ENCODE measurements at places on chromosomes 13 and 19.

- DNase-seq, result no peak
Observed at GRCh38 chr13:42255886-42256285, 16.1 kb upstream of the AKAP11 start.

- no peak for DNase-seq
Observed at GRCh38 chr19:13052447-13053175, 50.0 kb downstream of the LYL1 start.

- DNase-seq, result no peak
Observed at GRCh38 chr13:23859455-23859854, 29.7 kb downstream of the MIPEP start.

DNA sequence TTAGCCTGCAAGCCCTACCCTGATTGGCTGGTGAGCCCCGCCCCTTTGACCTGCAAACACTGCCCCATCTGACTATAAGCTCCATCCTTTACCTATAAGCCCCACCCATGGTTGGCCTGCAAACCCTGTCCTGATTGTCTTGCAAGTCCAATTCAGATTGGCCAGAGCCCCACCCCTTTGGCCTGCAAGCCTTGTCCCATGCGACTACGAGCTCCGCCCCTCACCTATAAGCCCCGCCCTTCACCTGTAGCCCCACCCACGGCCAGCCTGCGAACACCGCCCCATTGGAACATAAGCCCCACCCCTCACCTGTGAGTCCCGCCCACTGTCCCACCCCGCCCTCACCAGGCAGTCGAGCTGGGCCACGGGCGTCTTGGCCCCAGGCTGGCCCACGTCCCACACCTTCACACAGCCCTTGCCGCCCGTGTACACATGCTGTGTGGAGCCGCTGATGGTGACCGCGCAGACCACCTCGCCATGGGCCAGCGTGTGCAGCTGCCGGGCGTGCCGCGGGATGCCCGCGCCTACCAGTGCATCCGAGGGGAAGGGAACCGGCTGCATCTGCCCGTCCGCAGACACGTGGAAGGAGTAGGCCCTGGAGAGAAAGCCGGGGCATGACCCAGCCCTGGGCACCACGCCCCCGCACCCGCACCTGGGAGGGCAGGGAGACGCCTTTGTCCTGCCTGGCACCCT is 22.9 kb downstream of the TLE2 start:
- no peak for DNase-seq

GRCh38 chr13:97757807-97758206 is 195.7 kb upstream of the IPO5 start:
- no peak for DNase-seq

DNA sequence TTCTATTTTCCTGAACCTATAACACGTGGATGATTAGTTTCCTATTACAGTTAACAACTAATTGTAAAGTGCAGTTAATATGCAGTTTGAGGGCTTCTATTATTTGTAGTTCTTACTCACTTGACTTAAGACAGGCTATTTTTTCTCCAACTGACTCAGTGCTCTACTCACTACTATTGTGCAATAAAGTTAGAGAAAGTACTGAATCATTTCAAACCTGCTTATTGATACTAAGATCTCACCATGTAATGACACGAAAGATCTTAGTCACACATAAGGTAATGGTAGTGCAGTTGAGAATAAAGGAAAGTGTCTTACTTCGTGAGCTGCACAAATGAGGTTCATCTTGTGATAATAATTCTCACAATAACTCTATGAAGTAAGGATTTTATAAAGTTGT is 22.8 kb upstream of the ITM2B start:
- DNase-seq, result no peak

DNA sequence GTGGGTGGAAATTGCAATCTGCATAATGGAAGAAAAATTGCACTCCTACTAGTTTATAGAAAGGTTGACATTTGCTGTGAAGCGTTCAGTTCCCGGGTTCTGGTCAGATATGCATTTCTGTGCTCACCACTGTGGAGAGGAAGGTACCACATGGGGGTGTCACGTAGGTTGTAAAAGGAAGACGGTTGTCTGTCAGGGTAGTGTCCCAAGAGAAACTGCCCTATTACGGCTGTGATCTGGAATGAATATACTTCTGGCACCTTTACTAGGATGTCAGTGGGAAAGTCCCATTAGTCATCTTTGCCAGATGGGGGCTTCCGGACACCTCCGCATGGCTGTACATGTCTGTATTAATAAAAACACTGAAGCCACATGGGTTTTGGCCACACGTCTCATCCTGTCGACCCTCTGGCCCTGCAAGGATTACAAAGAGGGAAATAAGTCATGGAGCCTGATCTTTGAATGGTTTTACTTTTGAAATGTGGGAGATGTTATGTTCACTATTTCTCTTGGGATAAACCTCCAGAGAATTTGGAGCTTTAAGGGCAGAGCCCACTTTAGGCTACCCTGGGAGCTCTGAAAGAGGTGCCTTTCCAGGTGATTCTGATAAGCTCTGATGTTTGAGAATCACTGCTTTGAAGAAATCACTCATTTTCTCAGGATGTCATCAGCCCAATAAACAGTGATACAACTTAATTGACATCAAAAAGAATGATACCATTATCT is 133.9 kb downstream of the AKAP11 start:
- DNase-seq, result no peak

DNA sequence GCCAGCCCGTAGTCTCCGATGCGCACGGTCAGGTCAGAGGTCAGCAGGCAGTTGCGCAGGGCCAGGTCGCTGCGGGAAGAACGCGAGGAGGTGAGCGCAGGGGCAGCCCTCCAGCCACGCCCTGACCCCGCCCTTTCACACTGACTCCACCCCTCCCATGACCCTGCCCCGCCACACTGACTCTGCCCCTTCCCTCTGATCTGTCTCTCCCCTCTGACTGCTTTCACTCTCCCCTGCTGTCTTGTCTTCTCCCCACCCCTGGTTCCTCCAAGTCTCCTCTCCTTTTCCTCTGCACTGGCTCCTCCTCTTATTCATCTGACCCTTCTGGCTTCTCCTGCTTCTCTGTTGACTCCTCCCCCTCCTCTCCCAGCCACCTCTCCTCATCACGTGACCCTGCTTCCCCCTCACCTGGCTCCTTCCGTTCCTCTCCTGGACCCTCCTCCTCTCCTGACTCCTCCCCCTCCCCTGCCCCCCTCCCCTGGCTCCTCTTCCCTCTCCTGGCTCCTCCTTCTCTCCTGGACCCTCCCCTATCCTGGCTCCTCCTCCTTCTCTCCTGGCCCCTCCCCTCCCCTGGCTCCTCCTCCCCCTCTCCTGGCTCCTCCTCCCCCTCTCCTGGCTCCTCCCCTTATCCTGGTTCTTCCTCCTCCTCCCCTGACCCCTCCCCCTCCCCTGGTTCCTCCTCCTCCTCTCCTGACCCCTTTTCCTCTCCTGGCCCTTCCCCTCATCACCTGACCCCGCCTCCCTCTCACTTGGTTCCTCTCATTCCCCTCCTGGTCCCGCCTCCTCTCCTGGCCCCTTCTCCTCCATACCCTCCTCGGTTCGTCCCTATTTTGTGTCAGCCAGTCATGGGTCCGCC is 9.9 kb downstream of the LMTK3 start:
- peak; percentile 95 for DNase-seq

DNA sequence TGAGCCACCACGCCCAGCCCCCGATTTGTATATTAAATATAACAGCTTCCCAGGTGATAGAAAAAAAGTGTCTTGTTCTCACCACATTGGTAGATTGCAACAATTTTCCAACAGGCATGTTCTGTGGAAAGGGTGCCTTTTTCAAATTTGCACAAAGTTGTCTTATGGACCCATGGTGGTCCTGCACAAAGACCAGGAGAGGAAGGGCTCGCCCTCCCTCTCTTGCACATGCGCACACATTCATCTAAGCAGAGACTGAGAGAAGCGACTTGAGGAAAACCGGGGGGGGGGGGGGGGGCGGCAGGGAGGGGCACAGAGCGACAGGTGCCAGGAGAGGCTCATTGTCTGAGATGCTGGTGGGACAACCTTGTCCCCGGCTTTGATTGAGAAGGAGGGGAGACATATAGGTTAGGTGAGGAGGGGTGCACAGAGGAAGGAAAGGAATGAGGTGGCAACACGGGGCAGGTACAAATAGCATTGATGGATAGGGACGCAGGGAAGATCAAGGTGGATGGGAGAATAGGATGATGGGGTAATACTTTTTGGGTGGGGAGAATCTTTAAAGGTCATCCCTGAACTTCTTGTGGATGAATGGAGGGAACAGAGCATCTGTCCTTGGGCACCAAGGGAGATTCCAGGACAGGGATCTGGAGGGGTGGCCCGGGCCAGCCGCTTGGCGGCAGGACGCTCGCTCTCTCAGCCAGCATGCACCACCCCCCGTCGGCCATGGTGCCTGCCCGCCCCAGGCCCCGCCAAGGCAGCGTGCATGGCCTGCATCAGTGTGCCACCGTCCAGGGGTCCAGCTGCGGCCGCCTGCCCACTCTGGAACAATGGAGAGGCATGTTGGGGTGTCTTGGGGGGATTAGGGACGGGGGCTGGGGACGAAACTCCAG is 76.0 kb downstream of the IER2 start:
- DNase-seq, result no peak

- DNase-seq, result no peak
Observed at GRCh38 chr13:100658363-100658762, 16.2 kb downstream of the TMTC4 start.

- no peak for DNase-seq
Observed at GRCh38 chr19:43776286-43776685, 4.5 kb downstream of the KCNN4 start.

GRCh38 chr19:48053856-48054255 is 10.0 kb upstream of the CABP5 start:
- DNase-seq, result no peak

DNA sequence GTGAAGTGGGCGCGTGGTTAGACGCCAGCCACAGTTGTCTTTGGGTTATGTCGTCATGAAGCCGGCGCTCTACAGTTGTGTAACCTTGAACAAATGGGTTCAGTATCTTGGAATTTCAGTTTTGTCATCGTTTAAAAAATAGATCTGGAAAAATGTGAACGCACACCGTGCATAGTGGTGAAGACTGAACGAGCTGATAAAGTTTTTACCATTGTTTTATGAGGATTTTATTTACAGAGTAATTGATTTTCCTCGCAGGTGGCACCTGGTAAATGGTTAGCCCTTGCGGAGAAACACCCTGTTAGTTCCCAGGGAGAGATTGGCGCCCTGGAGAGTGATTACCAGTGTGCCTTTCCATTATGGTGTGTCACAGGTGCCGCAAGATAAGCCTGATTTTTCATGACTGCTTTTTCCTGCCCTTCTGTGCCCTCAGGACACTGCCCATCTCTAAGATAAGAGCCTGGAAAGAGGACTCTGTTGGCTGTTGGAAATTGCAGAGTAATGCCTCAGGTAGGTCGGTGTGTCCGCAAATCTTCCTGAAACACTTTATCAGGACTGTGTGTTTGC is 577 bp downstream of the ZNF181 start:
- DNase-seq, result no peak

DNA sequence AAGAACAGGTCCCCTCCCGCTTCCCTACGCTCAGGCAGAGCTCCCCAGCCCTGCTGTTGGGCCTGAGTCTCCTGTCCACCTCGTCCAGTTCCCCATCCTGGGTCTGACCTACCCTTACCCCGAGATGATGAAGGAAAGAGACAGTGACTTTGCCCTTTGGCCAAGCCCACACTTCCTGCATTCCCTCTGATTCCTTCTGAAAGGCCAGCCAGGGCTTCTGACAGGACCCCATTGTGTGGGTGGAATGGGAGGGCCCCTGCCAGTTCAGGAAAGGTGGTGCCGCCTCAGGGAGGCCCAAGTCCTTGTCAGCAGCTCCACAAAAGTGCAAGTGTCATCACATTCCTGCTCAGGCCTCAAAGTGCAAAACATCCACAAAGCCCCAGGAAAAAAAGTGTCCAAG is 177.8 kb downstream of the PAN3 start:
- no peak for DNase-seq

DNA sequence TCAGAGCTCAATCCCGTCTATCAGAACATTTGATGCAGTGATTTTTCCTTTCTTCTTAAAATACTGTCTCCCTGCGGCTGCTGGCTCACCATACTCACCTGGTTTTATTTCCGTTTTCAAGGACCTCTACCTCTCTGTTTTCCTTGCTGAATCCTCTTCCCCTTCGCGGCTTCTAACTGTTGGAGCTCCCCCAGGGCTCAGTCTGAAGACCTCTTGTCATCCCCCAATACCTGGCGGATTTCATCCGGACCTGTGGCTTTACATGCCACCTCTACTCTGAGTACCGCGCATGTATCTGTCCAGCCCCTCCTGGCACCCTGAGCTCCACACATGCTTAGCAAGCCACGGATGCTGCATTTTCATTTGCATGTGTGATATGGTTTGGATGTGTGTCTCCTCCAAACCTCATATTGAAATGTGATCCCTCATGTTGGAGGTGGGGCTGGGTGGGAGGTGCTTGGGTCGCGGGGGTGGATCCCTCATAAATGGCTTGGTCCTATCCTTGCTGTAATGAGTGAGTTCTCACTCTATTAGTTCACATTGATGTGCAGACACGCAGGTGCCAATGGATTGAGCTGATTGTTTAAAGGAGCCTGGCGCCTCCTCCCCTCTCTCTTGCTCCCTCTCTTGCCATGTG is 106.2 kb upstream of the LSM14A start:
- DNase-seq, result no peak

DNA sequence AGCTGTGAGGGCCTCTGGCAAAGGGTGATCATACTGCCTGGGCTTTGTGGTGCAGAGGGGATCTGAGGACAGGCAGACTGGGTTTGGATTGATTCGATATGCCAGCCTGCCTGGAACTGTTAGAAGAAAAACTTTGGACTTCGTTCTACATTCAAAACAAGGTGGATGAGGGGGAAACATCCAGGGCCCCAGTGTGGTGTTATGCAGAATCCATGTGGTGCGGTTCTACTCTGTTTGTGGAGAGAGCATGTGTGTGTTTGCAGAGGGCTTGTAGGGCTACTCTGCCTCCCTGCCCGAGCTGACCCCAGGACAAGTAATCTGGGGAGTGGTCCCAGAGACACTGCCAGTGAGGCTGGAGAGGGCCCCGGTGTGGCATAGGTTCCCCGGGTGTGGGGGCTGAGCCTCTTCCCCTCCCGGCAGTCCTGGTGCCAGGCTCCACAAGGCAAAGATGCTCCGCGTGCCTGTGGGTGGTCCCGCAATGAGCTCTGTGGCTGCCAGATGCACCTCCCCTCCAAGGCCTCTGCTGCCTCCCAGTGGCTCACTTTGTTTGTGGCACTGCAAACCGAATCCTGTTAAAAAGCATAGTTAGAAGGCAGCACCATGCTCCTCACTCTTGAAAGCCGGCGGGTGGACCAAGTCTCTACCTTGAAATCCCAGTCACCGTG is 22.3 kb upstream of the TFDP1 start:
- DNase-seq, result peak; percentile 80

- peak; percentile 37 for DNase-seq
Observed at GRCh38 chr13:35768073-35768472, 291.6 kb upstream of the MAB21L1 start.

DNA sequence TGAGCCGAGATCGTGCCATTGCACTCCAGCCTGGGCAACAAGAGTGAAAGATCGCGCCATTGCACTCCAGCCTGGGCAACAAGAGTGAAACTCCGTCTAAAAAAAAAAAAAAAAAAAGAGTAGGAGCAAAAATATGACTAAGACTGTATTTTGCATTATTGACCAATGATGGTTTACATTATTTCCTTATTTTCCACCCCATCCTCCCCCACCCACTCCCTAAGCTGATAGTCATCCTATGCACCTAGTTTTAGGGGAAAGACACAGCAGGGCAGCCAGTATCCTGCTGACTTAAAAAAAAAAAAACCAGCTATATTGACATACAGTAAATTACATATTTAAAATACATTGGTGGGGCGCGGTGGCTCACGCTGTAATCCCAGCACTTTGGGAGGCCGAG is 25.1 kb downstream of the VAV1 start:
- no peak for DNase-seq
